ENCODE measurements at places on chromosomes 6 and 20.

GRCh38 chr20:1946442-1946761, 47.5 kb downstream of the PDYN start:
- no peak for DNase-seq

GRCh38 chr20:17841751-17842215, 126.8 kb downstream of the SNX5 start:
- no peak for DNase-seq

DNA sequence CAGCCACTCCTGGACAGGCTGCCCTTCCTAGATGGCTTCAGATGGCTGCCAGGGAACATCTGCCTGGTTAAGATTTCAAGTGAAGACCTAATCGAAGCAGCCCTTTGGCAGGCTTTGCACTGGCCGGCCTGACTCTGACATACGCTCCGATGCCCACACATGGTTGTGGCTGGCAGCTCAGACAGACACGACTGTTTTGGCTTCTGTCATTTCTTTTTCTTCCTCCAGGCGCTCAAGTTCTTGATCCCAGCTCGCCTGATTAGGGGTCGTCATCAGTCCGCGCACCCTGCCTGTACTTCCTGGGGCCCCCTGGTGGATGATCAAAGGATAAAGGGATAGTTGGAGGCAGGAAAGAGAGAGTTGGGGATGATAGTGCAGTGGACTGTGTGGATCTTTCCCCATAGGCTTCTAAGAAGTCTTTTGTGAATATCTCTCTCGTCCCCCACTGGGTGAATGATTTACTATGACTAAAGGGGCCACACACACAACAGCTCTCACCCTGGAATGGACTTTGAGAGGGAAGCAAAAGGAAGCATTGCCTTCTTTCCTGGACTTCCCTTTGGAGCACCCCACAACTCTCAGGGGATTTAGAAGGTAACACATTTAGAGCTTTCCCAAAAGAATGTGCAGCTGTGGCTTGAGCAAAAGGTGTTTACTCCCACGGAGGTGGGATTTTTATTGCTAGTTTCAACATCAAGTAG, 21.4 kb upstream of the TRAM2 start:
- DNase-seq, result no peak

- DNase-seq, result no peak
These were observed 59.9 kb upstream of the MAP3K4 start for GRCh38 chr6:160931378-160932310.

GRCh38 chr6:6960571-6961251, 147.1 kb upstream of the RREB1 start:
- no peak for DNase-seq
